ENCODE measurements at places on chromosomes 11 and 22. TPM values are rescaled to one million over a fixed set of nuclear protein-coding genes. Genes with fewer than 3 reads are reported as not detected.

OR8G1 gene
- total RNA-seq: not detected

CDKN1C gene
- total RNA-seq: 32.5 TPM

MMP8 gene
- not detected for total RNA-seq

TYR gene
- total RNA-seq: not detected

MUC15 gene
- 7.1 TPM for total RNA-seq

IFITM10 gene
- total RNA-seq: 2.9 TPM

OR11H1 gene
- not detected for total RNA-seq

PDGFB gene
- 13.4 TPM for total RNA-seq

P2RY2 gene
- not detected for total RNA-seq

ARHGAP20 gene
- not detected for total RNA-seq

PKNOX2 gene
- total RNA-seq: 0.12 TPM

LUZP2 gene
- not detected for total RNA-seq

CRYBB3 gene
- total RNA-seq: not detected

TIGD3 gene
- 2.0 TPM for total RNA-seq

DCDC1 gene
- not detected for total RNA-seq

IGLL5 gene
- not detected for total RNA-seq

CTSW gene
- total RNA-seq: 1.8 TPM

B3GAT3 gene
- 58.9 TPM for total RNA-seq

ANGPTL5 gene
- total RNA-seq: not detected

IL18 gene
- 68.3 TPM for total RNA-seq

MMP7 gene
- total RNA-seq: not detected

KRTAP5-10 gene
- not detected for total RNA-seq

PLA2G3 gene
- not detected for total RNA-seq

NCR3LG1 gene
- total RNA-seq: 0.52 TPM

CNIH2 gene
- 0.72 TPM for total RNA-seq

RBFOX2 gene
- total RNA-seq: 47.5 TPM

BARX2 gene
- total RNA-seq: not detected

POU2F3 gene
- total RNA-seq: 0.48 TPM

EIF1AD gene
- total RNA-seq: 54.5 TPM

TTC28 gene
- total RNA-seq: 5.5 TPM

ART1 gene
- not detected for total RNA-seq

TSSK2 gene
- total RNA-seq: not detected

BIRC3 gene
- total RNA-seq: 11.6 TPM

ABCC8 gene
- not detected for total RNA-seq

FAM83F gene
- total RNA-seq: not detected

IRAG1 gene
- total RNA-seq: not detected

MMP12 gene
- total RNA-seq: 0.10 TPM

SPI1 gene
- 0.10 TPM for total RNA-seq

CARNS1 gene
- total RNA-seq: 0.05 TPM

CATSPERZ gene
- not detected for total RNA-seq

OTOG gene
- not detected for total RNA-seq

Measured in A172 (cell line).